ENCODE measurements at places on chromosomes 5 and 9.

GRCh38 chr9:84027201-84027600 lies 46.6 kb downstream of the RMI1 start:
- no peak for ATAC-seq

DNA sequence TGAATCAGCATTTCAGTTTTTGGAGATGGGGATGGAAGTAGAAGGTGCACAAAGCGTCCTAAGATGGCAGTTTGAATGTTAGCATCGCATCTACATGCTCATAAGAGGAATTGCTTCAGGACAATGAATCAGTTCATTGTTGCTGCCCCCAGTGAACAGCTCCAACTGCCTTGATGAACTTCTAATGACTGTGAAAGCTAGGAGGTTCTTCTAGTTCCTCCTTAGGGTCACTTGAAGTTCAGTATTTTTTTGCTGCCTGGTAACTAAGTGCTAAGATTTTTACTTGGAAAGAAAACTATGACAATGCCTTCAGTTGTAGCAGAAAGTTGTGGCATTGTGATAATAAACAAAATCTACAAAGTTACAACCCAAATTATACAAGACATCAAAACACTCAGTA lies 271.6 kb downstream of the RAB3C start:
- ATAC-seq: no peak

GRCh38 chr5:78527054-78527859 lies 121.3 kb downstream of the LHFPL2 start:
- ATAC-seq: no peak

DNA sequence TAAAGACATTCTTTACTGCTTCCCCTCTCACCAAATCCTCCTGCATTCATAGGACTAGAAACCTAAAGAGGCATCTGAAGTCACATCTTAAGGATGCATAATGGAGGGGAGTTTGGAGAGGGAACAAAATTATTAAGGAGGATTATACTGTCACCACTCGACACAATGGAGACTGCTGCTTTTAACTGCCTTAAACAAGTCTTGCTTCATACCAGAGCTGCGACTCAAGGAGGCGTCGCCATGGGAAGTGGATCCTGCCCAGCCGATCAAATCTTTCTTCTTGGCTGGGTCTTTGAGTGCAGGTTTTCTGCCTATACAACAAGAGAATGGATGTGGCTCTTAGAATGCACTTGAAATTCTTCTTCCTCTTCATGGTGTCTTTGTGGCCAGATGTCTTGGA lies 66.7 kb upstream of the FOXE1 start:
- no peak for ATAC-seq

GRCh38 chr9:133148199-133149129 lies 15.2 kb downstream of the GBGT1 start:
- peak; percentile 55 for ATAC-seq

- no peak for ATAC-seq
These were observed 105.4 kb downstream of the ZNF354C start for GRCh38 chr5:179165421-179166170.

- ATAC-seq: no peak
These were observed 116.1 kb upstream of the PITX1 start for GRCh38 chr5:135149956-135150723.

GRCh38 chr9:98607787-98608186 lies 100.9 kb downstream of the GABBR2 start:
- ATAC-seq: no peak

GRCh38 chr9:124453586-124454191 lies 3.4 kb downstream of the ADGRD2 start:
- no peak for ATAC-seq

GRCh38 chr9:94449486-94449885 lies 105.4 kb upstream of the PCAT7 start:
- ATAC-seq: no peak

DNA sequence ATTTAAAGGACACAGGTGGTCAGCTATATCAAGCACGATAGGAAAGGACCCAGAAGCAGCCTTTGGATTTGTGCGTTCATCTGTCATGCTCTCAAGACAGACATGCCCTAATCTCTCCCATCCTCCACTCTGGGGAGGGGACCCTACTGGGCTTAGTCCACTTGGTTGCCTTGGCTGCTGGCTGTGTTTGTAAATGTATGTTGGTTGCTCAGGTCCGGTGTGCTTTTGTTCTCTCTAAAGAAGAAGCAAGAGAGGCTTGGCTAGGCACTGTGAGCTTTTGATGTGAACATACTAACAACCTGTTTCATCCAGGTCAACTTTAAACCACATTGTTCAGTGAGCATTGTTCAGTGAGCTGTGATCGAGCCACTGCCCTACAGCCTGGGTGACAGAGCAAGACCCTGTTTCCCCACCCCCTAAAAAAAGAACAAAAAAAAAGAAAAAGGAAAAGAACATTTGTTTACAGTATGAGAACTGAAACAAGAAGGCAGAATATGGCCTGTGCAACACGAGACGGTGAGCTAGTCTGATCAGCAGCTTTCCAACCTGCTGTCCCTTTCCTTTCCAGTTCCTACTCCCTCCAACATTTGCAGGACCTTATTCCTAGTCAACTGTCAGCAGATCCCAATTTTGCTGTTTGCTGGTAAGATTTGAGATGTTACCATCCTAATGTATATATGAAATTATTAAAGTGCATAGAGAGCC lies 228.3 kb downstream of the ARHGAP26 start:
- peak; percentile 48 for ATAC-seq

DNA sequence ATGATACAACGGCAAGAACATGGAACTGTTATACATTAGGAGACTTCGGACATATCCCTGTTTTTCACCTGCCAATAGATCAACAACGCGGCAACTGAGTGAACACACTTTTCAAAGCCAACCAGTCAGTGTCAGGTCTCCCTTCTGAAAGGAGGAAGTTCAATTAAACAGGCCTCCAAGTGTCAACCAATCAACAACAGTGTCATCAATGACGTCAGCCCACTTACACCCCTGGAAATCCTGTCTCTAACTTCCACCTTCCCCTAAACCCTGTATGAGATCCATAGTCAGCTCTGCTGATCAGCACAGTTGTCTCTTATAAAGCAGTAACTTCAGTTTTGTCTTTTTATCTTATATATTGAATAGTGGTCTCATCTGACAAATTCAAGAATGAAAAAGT lies 36.6 kb downstream of the DMRT3 start:
- no peak for ATAC-seq

DNA sequence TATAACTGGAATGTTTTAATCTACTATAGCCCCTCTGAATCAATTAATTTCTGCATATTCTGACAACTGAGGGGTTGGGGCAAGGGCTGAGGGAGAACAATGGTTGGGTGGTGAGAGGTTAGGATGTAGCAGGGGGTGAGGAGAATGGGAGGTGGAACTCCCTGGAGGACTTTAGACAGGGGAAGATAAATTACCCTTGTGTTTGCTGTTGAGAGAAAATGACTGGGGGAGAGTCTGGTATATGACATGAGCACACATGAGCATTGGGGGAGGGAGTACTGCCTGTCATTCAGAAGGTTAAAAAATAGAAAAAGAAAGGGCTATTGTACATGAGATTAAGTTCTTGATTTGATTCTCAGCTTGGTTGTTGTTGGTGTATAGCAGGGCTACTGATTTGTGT lies 37.2 kb upstream of the PAPPA start:
- no peak for ATAC-seq
